ENCODE measurements at places on chromosomes 4 and X.

DNA sequence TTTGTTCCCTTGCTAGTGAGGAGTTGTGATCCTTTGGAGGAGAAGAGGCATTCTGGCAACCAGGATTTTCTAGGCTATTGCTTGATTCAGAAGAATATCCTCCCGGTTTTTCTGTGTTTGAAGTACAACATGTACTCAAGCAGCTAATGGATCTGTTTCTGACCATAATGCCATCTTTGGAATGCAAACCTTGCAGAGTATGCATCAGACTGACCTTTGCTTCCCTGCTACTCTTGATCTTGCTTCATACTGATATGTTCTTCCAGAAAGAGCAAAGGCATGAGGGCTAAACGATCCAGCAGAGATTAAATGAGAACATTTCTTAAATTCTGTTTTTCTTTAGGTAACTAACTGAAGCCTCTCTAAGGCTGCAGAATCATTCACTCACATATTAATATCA is 265.4 kb upstream of the SLC7A11 start:
- DNase-seq, result no peak

- DNase-seq, result no peak
These were observed 35.4 kb downstream of the C4orf33 start for GRCh38 chr4:129131343-129131742.

- DNase-seq, result no peak
These were observed 1.9 kb upstream of the MAMLD1 start for GRCh38 chrX:150361070-150361776.

GRCh38 chr4:121978172-121978516 is 26.3 kb upstream of the TRPC3 start:
- no peak for DNase-seq
